Stimulated activated CD4-positive, alpha-beta T cell treated with anti-CD3 and anti-CD28 coated beads, Interleukin-15, amount 100 ng/mL, for 1 hour (primary cell): ENCODE measurements at places on chromosomes 3 and 15.

- no peak for DNase-seq
Observed at GRCh38 chr15:93200081-93200836, 111.2 kb upstream of the RGMA start.

DNA sequence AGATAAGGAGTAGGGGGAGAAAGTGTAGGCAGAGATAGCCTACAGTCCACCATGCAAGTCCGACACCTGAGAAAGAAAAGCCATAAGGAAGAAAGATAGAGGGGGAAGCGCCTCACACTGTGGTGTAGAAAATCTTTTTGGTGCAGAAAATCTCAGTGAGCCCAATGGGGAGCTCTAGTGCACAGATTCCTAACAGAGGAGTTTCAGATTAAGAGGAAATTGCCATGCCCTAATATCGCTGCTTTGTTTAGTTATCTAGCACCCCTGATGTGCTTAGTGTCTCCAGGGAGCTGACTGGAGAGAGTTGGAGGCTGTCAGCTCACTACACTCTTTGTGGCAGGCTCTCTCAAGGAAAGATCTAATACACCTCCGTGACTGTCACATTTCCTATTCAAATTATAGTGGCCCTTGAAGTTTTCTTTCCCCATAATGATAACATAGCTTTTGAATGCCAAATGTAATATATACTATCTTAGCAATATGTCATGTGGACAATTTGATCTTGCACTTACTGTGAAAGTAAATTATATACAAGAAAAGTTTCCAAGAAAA lies 33.7 kb downstream of the CGGBP1 start:
- DNase-seq, result no peak

DNA sequence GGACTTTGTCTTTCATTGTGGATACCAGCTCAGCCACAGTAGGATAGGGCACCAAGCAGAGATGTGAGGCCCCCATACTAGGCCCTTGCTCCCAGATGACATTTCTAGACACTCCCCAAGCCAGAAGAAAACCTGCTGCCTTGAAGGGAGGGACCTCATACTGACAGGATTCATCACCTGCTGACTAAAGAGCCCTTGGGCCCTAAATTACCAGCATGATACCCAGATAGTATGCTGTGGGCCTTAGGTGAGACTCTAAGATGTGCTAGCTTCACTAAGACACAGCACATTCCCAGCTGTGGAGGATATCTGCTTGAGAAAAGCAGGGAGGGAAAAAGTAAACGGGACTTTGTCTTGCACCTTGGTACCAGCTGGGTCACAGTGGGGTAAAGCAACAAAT lies 324.0 kb downstream of the TBL1XR1 start:
- no peak for DNase-seq

DNA sequence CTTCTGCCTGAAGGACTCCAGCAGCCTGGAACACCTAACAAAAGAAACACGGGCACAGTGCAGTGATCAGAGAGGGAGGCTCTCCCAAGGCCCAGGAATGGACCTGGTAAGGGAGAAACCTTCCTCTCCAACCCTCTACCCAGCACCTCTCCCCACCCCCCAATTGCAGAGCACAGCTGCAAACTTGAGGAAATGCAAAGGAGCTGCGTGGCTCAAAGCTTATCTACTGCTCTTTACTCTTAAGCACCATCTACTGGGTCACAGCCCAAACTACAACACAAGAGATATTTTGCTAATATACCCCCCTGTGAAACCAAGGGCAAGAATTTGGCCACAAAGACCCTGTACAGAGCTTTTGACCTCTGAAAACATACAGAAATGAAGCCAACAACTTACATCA lies 328.3 kb downstream of the OXSM start:
- no peak for DNase-seq

- no peak for DNase-seq
Observed at GRCh38 chr3:38369186-38369585, 22.6 kb downstream of the XYLB start.
